NCI-H2227 treated with DMSO at 0.1 percent for 48 hours (cell line): ENCODE measurements at places on chromosomes 11 and 22.

- DNase-seq, result no peak
These were observed 6.3 kb upstream of the SMIM35 start for GRCh38 chr11:118092907-118093571.

DNA sequence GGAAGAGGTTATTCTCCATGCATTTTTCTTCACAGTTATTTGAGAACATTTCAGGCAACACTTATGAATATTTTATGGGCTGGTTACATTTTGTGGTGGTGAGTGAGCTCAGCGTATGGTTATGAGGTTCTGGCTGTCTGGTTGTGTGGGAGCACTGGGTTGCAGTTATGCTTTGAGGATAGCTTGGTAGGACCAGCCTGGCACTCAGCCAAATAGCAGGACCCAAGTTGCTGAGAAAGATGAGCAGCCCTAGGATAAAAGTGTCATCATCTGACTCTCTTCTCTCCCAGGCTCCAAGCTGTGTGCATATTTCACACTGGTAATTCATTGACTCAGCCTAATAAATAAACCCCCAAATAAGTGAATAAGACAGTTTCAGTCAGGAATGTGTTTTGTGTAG is 8.1 kb upstream of the SRSF8 start:
- DNase-seq, result no peak

DNA sequence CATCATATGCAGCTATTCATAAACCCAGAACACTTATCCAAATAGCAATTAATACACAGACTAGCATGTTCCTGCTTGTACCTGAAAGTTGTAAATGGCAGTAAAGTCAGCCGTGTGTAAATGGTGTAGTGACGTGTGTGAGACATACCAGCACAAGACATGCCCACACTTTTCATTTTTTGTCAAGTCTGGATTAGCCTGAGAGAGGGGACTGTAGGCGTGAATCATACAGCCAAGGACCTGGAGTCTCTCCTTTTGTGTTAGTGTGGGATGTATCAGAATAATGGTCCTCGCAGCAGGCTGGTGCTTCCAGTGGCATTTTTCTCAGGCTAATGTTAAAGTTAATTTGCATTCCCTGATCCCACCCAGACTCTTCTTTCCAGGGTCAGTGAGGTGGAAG is 116.8 kb upstream of the BMAL1 start:
- peak; percentile 66 for DNase-seq

- peak; percentile 60 for DNase-seq
These were observed 30.2 kb upstream of the APOBEC3A start for GRCh38 chr22:38927033-38927781.

DNA sequence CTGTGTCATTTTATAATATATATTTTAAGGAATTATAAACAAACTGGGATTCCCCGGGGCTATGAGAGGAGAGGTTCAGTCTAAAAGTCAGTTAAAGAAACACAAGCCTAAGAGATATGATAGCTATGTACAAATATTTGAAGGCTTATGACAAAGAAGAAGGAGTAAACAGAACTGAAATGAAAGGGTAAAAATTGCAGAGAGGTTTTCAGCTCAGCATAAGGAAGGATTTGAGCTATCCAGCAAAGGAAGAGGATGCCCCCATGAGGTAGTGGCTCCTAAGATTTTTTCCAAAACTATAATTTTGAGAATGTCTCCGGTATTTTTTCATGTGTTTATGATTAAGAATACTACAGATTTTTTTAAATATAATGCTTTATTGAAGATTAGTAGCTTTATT is 57.9 kb upstream of the ANGPTL5 start:
- no peak for DNase-seq

DNA sequence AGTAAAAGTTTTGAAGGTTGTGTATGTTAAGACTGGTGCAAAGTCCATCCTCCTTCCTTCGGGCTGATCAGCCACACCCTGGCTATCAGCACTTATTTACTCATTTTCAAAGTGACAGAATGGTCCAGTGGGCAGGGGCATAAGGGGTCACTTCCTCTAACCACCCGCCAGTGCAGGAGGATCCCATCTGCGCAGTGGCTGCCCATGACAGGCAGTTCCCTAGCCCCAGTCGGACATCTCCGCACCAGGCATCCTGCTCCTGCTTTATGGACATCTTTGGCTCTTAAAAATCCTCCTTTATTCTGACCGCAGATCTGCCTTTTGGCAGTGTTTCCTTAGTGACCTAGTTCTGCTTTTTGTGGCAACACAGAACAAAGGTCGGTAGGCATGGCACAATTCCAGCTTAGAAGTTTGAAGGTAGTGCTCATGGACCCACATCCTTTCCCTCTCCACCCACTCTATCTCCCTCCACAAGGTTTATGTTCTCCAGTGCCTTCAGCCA is 55.9 kb downstream of the BMAL1 start:
- DNase-seq, result no peak

- DNase-seq, result no peak
These were observed 24.3 kb upstream of the ADA2 start for GRCh38 chr22:17243524-17243923.

GRCh38 chr11:71096751-71097388 is 155.5 kb downstream of the SHANK2 start:
- DNase-seq, result no peak
